ENCODE measurements at places on chromosomes 7 and 10. TPM values are rescaled to one million over a fixed set of nuclear protein-coding genes. Genes with fewer than 3 reads are reported as not detected.

SH2B2 gene
- total RNA-seq: 13.6 TPM

- no peak for DNase-seq
Observed at GRCh38 chr7:132440151-132440550, 136.1 kb downstream of the PLXNA4 start.

SLC25A13 gene
- 51.3 TPM for total RNA-seq

- no peak for DNase-seq
Observed at GRCh38 chr10:58820861-58821751, 308.4 kb downstream of the BICC1 start.

UROS gene
- total RNA-seq: 56.9 TPM

GRCh38 chr10:50439806-50440205 lies 183.9 kb downstream of the SGMS1 start:
- DNase-seq: no peak

DNA sequence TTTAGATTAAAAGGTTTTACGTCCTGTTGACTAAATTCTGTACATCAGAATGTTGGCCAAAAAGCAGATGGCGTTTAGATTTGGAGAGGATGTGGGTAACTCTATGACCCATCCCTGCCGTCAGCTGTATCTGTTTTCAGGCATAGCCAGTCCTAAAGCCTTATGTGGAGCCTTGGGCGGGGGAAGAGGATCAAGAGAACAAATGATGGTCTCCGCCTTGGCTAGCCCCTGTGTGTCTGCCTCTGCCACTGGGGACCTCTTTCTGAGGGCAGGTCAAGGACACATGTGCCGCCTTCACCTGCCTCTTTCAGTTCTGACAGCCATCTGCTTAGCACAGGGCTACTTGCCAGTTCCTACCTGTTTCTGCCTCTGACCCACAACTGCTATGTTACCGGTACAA lies 24.1 kb downstream of the PDSS1 start:
- no peak for DNase-seq

DNA sequence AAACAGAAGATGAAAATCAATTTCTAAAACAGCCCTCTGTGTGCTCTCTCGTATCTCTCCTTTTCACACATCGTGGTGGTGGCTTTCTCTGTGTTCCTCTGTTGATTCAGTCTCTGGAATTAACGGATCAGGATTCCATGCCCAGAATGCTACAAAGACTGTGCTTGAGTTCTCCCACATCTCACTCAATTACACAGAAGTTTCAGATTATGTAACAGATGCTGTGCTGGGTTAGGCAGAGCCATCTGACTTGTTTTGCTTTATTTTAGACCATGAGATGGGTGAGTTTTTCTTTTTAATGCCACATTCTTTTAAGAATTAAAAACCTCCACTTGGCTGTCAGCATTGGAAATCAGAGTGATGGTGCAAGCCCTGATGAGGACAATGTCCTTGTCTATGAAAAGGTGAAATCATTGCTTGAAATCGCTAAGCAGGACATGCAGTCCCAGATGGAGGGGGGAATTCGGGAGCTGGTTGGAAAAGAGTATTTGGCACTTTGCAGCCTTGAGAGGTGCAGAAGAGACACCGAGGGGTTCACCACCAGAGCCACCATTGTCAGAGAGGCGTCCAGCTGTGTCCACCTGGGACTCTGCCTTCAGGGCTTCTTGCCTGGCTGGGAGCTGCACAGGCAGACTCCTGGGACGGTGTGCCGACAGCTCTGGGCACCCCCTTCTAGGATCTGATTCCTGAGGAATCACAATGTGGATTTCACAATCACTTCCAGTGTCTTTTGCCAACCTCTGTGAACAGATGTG lies 80.4 kb downstream of the EGFR start:
- DNase-seq: no peak

GRCh38 chr10:49174926-49175500 lies 13.2 kb downstream of the TMEM273 start:
- no peak for DNase-seq

DNA sequence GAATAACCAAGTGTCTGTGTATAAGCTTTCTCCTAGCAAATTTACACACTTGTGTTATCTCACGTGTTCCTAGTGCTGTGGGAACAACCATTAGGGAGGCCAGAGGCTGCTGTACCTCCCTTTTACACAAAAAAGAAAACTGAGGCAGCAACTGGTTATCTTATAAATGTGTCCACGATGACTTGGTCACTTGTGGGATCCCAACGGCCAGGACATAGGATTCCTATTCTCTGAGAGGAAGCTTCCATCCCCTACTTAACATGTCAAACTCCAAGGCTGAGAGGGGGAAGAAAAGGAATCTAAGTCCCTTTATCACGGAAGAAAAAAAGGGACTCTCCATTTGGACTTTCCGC lies 484 bp downstream of the ZNF438 start:
- DNase-seq: no peak

C10orf53 gene
- not detected for total RNA-seq

GHRHR gene
- total RNA-seq: not detected

GRID2IP gene
- total RNA-seq: not detected

DNA sequence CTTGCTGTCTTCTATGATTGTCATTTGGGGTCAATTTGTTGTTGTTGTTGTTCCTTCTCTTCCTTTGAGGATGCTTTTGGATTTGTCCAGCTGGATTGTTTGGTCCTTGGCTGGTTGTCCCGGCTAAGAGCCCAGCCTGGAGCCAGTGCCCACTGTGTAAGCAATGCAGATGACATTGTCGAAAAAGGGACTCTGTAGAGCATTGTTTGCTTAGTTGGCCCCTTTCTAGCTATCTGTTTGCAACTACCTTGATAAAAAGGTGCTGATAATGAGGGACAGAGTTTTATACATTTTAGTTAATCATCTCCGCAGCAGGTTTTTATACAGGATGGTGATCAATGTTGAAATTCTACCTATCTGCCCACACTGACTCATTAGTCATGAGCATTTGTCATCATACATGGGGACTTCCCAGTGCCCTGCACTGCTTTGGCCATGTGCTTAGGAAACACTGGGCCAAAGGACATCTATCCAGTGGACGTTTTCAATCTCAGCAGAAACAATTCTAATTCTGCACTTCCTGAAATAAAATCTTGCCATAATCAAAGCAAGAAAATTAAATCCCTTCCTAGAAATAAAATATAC lies 311.9 kb downstream of the GRM8 start:
- DNase-seq: peak; percentile 61

DNA sequence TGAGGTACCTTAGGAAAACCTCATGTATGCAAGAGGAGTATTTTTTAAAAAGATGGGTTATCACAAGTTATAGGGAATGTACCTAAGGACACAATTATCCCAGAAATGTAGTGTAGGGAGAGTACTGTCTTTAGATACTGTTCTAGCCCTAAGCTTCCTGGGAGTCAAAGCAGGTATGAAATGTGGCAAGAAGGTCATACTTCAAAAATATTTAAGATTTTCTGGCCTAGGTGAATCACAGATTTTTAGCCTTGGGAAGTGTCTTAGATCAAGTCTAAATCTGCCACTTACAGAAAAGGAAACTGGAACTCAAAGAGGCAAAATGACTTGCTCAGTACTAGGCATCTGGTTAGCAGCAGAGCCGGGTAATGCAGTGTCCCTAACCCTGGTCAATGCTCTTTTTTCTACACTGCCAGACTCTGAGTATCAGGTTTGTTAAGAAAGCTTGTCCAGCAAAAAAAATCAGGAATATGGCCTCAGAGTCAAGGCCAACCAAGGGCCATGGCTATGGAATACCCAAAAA lies 13.9 kb downstream of the PIK3AP1 start:
- DNase-seq: no peak

ANKRD22 gene
- 0.12 TPM for total RNA-seq

- DNase-seq: no peak
Observed at GRCh38 chr7:154650275-154650674, 352.6 kb downstream of the PAXIP1 start.

DNA sequence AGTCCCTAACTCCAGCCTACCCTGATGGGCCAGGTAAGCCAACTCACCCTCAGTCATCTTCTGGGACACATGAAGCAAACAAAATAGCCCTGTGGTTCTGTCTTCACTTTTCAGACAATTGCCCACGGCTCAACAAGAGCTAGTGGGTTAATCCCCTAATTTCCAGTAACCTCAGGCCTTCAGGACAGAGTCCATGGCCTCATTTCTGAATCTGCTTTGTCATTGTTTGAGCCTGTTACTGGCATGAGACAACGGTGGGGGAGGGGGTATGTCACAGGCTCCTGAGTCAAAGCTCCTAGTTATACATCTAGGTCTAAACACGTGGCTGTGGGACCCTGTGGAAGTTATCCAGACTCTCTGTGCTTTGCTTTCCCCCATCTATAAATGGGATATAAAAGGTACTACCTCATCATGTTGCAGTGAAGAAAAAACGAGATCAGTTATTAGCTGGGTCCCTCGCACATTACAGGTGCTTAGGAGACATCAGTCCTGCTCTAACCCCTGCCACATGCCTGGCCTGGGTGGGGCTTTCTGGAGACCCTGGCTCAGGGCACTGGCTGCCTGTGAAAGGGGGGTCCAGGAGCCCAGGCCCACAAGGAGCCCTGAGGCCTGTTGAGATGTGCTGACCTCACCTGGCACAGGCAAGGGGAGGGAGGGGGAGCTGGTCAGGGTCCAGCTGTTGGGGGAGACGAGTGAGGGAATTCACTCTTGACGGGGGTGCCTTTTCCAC lies 16.5 kb downstream of the MAT1A start:
- DNase-seq: peak; percentile 12

- DNase-seq: no peak
Observed at GRCh38 chr10:86837663-86838062, 81.2 kb downstream of the BMPR1A start.

GRCh38 chr10:3065622-3066021 lies 1.7 kb upstream of the PFKP start:
- no peak for DNase-seq

DNA sequence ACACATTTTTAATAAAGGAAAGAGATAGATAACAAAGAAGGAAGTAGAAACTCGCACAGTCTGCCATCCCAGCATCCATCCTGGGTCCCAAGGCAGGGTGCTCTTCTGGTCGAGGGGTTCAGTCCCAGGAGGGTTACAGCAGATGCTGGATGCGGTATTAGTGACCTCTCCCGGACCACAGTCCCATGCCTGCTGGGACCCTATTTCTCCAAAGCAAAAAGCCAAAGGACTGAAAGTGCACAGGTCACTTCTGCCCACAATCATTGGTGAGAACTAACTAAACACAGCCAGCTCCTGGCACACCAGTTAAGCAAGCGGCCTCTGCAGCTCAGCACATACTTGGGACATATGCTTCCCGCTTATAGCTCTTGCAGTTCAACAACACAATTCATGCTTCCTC lies 96.1 kb upstream of the HABP2 start:
- no peak for DNase-seq

DNA sequence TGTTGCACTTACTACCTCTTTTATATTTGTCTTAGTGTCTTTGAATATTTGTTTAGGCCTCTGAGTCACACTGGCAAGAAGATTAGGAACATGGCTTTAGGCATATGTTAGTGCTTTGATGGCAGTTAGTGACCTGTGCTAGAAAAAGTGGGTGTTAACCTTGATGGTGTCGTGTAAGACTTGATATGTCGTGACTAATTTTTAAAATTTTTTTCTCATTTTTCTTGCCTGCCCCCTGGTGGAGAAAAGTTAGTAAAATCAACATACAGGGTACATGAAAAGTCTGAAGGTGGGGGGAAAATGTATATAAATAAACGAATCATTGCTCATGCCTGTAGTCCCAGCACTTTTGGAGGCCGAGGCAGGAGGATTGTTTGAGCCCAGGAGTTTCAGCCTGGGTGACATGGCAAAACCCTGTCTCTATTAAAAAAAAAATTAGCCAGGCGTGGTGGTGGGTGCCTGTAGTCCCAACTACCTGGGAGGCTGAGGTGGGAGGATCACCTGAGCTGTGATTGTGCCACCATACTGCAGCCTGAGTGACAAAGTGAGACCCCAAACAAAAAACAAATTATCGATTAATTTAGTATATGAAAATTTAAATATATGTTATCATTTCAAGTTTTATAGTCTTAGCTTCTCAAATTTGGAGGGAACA lies 44.6 kb downstream of the TAX1BP1 start:
- peak; percentile 29 for DNase-seq

DNA sequence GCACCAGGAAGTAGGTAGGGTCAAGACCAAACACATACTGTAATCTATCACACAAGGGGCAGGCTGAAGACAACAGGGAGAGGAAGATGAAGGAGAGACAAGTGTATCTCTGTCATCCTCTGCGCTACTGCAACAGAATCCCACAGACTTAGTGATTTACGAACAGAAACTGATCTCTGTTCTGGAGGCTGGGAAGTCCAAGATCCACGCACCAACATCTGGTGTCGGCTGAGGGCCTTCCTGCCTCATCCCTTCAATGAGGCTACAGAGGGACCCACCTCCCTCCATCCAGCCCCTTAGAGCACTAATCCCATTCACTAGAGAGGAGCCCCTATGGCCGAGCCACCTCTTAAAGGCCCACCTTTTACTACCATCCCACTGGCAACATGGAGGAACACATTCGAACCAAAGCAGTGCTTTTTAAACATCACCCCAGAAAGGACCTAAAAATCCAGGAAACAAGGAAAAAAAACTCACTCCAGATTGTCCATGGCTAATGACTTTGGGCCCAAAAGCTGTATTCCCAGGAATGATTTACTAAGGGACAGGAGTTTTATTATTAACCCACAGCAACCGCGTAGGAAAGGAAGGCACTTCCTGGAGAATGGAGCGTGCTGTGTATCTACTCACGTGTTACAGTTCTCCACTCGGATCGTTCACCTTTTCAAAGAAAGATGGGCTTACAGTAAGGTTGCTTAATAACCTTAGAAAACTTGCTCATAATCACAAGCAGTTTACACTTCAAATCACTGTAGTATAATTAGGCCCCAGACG lies 4.2 kb downstream of the BNIP3 start:
- peak; percentile 61 for DNase-seq

DNA sequence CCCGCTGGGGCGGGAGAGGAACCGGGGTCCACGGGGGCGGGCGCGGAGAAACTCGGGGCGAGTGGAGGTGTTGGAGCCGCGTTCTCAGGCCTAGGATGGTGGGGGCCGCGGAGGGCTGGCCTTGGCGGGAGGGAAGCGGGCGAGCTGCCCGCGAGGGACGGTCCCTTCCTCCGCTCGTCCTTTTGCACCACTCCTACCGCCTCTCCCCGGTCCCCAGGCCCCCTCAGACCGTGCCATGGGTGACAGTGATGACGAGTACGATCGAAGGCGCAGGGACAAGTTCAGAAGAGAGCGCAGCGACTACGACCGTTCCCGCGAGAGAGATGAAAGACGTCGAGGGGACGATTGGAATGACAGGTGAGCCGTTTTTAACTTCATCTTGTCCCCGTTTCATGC lies 451 bp downstream of the SRRT start:
- no peak for DNase-seq

DNA sequence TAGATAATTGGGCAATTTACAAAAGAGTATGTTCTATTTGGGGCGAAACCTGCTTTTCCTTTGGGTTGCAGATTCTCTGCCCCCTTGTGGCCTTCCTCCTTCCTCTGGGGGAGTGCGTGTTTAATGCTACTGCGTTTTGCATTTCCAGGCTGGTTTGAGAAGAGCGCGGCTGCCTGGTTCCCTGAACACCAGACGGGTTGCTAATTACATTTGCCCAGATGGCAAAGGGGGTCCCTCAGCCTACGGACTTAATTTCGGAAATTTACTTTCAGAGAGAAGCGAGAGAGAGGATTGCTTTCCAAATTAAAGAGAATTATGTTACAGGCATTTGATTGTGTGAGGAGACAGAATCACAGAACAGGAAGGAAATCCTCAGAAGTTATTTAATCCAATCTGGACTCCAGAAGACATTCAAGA lies 91.9 kb upstream of the JAZF1 start:
- no peak for DNase-seq

- DNase-seq: no peak
Observed at GRCh38 chr10:8331387-8331786, 276.9 kb downstream of the GATA3 start.

COL28A1 gene
- total RNA-seq: 0.40 TPM

PNLIP gene
- not detected for total RNA-seq

- DNase-seq: no peak
Observed at GRCh38 chr7:79091661-79092060, 361.8 kb downstream of the MAGI2 start.
